M059J (cell line): ENCODE measurements at places on chromosomes 13 and 19. TPM values are rescaled to one million over a fixed set of nuclear protein-coding genes. Genes with fewer than 3 reads are reported as not detected.
A peak's percentile ranks its signal among the peaks of the same experiment; 100 is the strongest.

DNA sequence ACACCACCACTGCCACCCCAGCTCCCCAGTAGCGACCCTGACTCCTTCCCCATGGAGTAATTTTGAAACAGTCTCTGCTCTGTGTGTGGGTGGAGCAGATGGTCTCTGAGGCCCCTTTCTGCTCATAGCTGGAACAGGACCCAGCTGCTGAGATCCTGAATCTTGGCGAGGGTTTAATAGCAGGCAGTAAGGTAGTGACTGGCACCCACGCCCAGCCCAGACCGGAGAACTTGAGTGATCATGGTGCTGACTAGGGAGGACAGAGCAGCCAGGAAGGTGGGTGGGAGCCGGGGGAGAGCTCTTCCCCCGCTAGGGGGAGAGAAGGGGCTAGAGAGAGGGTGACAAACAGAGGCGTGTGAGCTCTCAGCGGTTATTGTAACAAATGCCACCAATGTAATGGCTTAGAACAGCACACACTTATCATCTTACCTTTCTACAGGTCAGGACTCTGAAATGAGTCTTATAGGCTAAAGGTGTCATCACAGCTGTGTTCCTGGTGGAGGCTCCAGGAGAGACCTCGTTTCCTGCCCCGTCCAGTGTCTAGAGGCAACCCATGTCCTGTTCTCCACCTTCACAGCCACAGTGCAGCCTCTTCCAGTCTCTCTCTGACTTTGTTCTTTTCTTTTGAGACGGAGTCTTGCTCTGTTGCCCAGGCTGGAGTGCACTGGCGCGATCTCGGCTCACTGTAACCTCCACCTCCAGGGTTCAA lies 7.2 kb upstream of the ACER1 start:
- no peak for DNase-seq

GRCh38 chr13:38180126-38180525 lies 169.5 kb upstream of the UFM1 start:
- peak; percentile 20 for DNase-seq

SYNE4 gene
- total RNA-seq: not detected in 2 replicates

ZNF490 gene
- total RNA-seq: 6.3 and 7.9 TPM in 2 replicates

FGF21 gene
- 0.37 TPM in 1 of 2 replicates, not detected in the other for total RNA-seq
